Putamen (tissue), 1 donor: ENCODE measurements at places on chromosomes 3 and 15.

GRCh38 chr3:59247402-59247841, 197.6 kb upstream of the CFAP20DC start:
- no peak for DNase-seq

- no peak for DNase-seq
These were observed 24.7 kb downstream of the CEMIP start for GRCh38 chr15:80803580-80804525.

GRCh38 chr3:53067567-53067966, 21.7 kb upstream of the SFMBT1 start:
- no peak for DNase-seq

DNA sequence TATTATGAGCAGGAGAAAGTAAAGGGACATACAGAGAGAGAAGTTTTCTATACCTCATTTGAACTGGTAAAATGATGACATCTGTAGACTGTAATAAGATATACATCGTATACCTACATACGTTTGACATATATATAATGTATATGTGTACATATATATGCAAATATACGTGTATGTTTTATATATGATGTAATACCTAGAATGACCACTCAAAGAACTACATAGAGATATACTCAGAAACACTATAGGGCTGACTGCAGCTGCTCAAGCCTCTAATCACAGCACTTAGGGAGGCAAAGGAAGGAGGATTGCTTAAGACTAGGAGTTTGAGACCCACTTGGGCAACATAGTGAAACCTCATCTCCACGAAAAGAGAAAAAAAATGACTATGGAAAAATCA, 48.5 kb upstream of the MCTP2 start:
- no peak for DNase-seq

- no peak for DNase-seq
These were observed 2.9 kb downstream of the FAM240A start for GRCh38 chr3:46615050-46615775.

DNA sequence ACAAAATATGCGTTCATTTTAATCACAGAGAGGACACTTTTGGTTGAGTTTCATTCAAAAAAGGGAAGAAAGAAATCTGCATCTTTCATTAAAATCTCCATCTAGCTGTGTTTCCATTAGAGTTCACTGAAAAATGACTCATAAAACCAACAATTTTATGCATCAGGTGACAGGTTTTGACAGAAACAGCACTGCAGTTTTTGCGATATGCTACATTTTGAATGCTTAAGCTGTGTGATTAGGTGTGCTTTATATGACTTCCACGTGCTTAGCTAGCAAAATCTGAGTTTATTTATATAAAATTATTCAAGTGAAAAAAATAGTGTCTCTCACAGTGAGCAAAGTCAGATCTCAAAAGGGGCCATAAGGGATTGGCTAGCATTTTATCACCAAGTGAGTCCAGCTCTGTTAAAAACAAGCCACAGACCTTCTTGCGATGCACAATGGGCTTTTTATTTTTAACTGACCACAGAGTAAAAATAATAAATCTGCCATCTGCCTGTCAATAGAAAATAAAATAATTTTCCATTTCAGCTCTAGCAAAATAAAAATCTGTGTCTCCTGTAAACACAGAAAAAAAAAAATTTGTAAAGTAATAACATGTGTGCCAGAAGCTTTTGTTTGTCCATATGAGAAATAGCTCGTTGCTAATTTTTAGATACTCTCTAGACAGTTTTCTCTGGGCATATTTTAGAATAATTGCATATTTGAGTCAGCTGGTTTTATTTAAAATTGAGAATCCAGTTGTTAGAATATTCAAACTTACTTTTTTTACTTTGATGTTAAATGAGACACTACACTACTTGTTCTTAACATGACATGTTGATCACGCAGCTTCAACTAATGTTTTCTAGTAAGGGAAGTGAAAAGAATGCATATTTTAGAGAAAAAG, 409.8 kb downstream of the ROBO2 start:
- DNase-seq: peak; percentile 21

GRCh38 chr3:119652306-119653033, 7.9 kb downstream of the POPDC2 start:
- no peak for DNase-seq

DNA sequence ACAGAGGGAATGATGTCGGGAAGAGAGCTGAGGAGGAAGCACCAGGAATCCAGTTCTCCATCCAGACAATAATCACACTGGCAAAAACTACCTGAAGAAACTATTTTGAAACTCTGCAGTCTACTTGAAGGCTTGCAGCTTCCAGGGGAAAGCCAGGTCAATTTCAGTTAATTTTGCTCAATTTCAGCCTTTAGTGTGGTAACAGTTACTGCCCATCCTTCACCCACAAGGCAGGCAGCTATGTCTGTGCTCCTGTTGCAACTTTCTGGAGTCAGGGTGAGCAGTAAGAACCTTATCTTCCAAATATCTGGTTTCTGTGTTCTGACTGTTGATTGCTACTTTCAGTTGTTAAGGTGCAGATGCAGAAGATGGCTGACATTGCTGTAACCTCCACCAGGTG, 221.7 kb downstream of the ADAMTS17 start:
- DNase-seq: no peak

DNA sequence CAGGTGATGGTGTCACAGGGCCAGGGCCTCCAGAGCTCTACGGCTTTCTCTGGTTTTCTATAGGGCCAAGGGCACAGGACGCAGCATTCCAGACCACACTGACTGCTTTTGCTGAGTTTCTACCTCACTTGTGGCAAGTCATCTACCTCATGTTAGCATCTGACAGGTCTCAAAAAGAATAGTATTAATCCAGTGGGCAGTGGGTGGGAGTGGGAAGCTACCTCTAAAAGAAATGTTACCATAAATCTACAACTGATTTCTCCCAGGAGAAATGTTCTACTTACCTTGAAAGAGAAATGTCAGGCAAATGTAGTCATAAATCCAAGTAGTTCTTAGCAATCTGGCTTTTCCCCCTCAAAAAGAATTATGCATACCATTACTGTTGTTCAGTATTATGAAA, 55.7 kb upstream of the CCR4 start:
- peak; percentile 53 for DNase-seq

- DNase-seq: no peak
These were observed 27.5 kb upstream of the THRB start for GRCh38 chr3:24522146-24522579.

GRCh38 chr3:141412087-141412935, 44.0 kb downstream of the ZBTB38 start:
- no peak for DNase-seq

DNA sequence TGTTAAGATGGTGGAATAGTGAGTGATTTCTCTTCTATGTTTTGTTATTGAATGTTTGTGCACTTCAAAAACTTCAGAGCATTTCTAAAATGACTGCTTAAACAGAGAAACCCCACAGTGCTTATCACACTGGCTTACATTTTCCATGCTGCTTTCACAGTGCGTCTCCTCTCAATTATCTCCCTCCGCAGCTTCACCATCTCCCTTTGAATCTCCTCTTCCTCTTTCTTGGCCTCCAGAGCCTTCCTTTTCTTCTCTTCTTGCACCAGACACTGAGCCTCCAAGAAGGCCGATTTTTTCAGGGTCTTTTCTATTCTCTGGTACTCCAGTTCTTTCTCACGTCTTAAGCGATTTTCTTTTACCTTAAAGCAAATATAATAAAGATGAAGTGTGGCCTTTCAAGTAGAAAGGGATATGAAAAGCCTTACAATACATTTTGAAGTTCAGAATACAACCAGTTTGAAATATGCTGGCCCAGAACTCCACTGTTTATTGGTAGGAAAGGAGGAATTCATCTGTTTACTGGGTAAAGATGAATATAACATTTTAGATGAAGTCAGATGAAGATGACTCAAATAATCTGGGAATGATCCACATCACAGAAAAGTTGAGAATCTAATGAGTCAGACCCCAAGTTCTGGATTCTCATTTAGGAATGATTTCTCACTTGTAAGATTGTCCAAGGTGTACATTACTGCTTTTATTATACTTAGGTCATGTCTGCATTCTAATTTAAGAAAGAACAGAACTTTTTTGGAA, 21.4 kb downstream of the CCDC191 start:
- DNase-seq: no peak

GRCh38 chr3:35641920-35642527, 2.7 kb downstream of the ARPP21 start:
- DNase-seq: peak; percentile 72

- DNase-seq: no peak
These were observed 380.5 kb downstream of the FOXP1 start for GRCh38 chr3:71202848-71203533.

- DNase-seq: no peak
These were observed 31.2 kb downstream of the MYH15 start for GRCh38 chr3:108479224-108479623.

DNA sequence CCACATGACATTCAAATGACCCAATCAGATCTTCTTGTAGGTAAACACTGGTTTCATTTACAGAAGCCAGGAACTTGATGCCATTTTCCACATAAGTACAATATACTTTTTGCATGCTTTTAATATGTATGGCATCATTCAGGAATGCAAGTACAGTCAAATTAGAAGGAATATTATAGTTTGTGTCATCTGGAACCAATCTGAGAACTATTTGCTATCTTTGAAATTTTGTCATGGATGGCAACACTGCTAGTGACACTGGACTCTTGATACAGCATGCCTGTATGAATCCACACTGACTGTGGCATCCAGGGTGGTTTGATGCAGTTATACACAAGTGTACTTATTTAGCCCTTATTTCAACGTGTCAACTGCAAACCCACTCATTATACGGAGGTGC, 141.6 kb downstream of the EBLN2 start:
- DNase-seq: no peak

- DNase-seq: no peak
These were observed 98.2 kb upstream of the PTPRG start for GRCh38 chr3:61463191-61463590.

GRCh38 chr15:41603941-41604911, 45.2 kb downstream of the TYRO3 start:
- DNase-seq: peak; percentile 74

DNA sequence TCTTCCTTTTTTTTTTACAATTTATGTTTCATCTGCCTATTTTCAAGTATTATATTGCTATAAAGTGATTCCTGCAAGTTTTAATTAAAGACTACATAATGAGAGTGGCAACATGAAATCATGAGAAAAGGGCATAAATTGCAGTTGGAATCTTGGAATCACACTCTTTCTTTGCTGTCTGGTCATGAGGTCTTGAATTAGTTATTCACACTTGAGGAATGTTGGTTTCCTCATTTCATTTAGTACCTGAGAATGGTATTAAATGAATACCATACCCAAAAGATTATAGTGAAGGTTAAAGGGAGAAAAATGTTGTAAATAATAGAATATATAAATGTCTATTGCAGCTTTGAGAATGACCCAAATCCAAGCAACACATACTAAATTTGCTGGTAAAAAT, 25.8 kb upstream of the CNTN3 start:
- no peak for DNase-seq

DNA sequence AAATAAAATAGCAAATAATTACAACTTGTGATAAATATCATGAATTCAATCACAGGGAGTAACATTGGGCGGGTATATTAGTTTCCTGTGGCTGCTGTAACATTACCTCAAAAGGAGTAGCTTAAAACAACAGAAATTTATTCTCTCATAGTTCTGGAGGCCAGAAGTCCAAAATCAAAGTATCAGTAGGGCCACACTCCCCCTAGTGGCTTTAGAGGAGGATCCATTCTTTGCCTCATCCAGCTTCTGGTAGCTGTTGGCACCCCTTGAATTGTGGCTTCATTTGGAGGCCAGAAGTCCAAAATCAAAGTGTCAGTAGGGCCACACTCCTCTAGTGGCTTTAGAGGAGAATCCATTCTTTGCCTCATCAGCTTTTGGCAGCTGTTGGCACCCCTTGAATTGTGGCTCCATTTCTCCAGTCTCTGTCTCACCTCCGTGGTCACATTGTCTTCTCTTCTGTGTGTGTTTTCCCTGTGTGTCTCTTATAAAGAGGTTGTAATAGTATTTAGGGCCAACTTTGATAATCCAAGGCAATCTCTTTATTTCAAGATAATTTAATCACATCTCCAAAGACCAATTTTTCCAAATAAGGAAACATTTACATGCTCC, 3.1 kb upstream of the CFAP20DC start:
- DNase-seq: no peak

DNA sequence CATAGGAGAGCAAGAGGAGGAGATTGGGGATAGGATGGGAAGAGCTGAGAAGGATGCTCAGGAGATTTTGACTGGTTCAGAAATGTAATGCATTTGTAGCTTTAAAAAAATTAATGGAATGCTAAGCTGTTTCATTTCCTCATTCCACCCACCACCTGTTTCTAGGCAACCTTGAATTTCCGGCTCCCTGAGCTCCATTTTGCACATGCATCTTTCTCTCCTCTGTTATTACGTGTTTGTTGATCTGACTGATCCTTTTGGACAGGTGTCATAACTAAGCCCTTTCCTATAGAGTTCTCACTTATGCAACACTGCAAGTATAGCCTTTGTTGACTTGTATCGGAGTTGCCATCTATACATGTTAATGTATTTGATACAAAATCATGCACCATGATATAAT, 4.3 kb downstream of the TMPRSS7 start:
- peak; percentile 65 for DNase-seq

- DNase-seq: no peak
These were observed 78.9 kb downstream of the CDIN1 start for GRCh38 chr15:36658312-36658711.

GRCh38 chr15:101828774-101829173, 16.8 kb downstream of the OR4F15 start:
- DNase-seq: no peak

- no peak for DNase-seq
These were observed 74.6 kb downstream of the PRICKLE2 start for GRCh38 chr3:64150623-64151207.

GRCh38 chr3:73535137-73535536, 89.6 kb downstream of the PDZRN3 start:
- DNase-seq: no peak

DNA sequence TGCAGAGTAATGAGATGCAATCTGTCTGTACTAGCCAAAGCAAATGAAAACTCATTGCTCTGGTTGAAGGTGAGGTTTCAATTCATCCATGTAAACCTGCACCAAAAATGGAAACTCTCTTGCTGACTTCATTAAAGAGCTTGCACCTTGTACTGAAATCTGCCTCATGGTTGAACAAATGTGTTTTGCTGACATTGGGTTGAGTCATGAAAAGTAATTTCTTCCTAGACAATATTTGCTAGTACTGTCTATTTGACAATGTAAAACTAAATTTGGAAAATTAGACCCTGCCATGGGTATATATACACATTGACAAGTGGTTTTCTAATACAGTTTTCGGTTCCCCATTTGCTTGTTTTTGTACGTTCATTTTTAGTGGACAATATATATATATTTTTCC, 33.3 kb downstream of the RYR3 start:
- DNase-seq: no peak

GRCh38 chr15:69815793-69816192, 281.9 kb downstream of the TLE3 start:
- no peak for DNase-seq

- no peak for DNase-seq
These were observed 92.9 kb downstream of the NCEH1 start for GRCh38 chr3:172617976-172618375.
